ENCODE measurements at places on chromosomes 2 and 18.

DNA sequence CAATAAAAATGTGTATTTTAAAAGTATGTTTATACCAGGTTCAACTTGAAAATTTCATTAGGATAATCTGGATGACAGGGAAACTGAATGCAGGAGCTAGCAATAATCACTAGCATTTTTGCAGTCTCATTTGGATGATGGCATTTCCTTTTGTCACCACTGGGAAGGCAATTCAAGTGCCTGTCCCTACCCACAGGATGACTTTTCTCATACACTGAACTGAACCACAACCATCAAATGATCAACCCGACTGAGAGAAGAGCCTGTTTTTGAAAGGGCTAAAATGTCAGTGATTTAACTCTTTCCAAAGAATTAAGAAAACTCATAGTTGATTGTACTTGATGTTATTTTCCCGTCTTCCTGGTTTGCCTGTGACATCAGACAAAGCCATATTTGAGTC lies 115.0 kb downstream of the FAM124B start:
- DNase-seq = no peak

DNA sequence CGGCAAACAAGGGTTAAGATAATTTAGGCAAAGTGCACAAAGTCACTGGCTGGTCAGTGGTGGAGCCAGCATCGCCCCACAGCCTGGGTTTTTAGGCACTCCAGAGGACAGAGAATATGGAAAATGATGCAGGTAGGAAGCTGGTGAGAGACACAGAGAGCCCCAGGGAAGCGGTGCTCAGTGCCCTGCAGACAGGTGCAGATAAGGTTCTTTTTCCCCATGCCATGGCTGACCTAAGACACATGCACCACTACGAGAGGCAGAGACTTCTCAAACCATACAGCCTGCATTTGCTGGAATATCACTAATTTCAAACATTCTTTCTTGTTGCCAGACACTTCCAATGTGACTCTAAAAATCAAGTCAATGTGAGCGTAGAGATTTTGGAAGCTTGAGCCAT lies 205.7 kb upstream of the APCDD1 start:
- DNase-seq = no peak

- no peak for DNase-seq
Observed at GRCh38 chr2:72710418-72711152, 115.2 kb downstream of the EXOC6B start.

- DNase-seq = no peak
Observed at GRCh38 chr18:24543795-24544498, 83.5 kb downstream of the HRH4 start.

- DNase-seq = no peak
Observed at GRCh38 chr2:43444989-43445645, 150.7 kb downstream of the THADA start.

- no peak for DNase-seq
Observed at GRCh38 chr2:225140723-225141122, 98.5 kb upstream of the DOCK10 start.
